ENCODE measurements at places on chromosomes 11 and 22. TPM values are rescaled to one million over a fixed set of nuclear protein-coding genes. Genes with fewer than 3 reads are reported as not detected.

MMP27 gene
- not detected for total RNA-seq

GRIA4 gene
- total RNA-seq = 0.10 TPM

APOA5 gene
- total RNA-seq = not detected

GVQW3 gene
- 3.0 TPM for total RNA-seq

LGR4 gene
- 28.0 TPM for total RNA-seq

DDI1 gene
- not detected for total RNA-seq

OR2D2 gene
- total RNA-seq = not detected

TMPRSS4 gene
- not detected for total RNA-seq

DRD4 gene
- total RNA-seq = not detected

DNA sequence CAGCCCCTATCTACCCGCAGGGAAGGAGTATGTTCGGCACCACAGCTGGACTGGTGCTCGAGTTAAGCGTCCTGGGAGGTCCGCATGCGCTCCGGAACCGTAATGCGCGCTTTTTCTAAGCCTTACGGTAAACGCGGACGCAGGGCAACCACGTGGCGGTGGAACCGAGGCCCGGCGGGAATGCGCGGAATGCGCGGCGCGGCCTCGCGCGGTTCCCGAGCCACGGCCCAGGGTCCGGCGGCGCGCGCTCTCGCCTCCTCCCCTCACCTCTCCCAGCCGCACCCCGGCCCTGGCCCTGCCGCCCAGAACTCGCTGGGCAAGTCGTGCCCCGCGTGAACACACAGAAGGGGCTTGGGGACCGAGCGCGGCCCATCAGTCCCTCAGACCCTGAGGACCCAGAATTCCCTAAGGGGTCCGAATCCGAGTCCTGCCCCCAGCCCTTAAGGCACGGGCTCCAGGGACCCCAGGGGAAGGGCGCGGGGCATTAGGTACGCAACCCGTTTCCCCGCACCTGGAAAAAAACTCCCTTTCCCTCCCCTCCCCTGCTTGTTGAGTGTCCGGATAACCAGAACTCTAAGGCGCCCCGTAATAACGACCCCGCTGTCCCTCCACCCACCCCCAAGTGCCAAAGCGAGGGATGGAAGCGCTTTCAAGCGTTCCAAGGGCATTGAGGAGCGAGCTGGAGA, 4.3 kb upstream of the CCND1 start:
- DNase-seq = peak; percentile 72

- peak; percentile 91 for DNase-seq
These were observed 28.5 kb downstream of the MAML2 start for GRCh38 chr11:96314326-96315020.

DNA sequence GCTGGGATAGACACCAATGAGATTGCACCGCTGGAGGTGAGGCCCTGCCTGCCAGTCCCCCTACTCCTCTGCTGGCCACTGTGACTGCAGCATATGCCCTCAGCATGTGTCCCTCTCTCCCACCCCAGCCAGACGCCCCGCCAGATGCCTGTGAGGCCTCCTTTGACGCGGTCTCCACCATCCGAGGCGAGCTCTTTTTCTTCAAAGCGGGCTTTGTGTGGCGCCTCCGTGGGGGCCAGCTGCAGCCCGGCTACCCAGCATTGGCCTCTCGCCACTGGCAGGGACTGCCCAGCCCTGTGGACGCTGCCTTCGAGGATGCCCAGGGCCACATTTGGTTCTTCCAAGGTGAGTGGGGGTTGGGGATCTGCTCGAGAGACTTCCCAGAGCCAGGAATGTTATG, 5.7 kb upstream of the SMARCB1 start:
- DNase-seq = no peak

GRCh38 chr11:59990421-59990820, 26.6 kb upstream of the OOSP4B start:
- DNase-seq = no peak

GRCh38 chr11:68146010-68146540, 24.9 kb upstream of the CHKA start:
- peak; percentile 80 for DNase-seq

DNA sequence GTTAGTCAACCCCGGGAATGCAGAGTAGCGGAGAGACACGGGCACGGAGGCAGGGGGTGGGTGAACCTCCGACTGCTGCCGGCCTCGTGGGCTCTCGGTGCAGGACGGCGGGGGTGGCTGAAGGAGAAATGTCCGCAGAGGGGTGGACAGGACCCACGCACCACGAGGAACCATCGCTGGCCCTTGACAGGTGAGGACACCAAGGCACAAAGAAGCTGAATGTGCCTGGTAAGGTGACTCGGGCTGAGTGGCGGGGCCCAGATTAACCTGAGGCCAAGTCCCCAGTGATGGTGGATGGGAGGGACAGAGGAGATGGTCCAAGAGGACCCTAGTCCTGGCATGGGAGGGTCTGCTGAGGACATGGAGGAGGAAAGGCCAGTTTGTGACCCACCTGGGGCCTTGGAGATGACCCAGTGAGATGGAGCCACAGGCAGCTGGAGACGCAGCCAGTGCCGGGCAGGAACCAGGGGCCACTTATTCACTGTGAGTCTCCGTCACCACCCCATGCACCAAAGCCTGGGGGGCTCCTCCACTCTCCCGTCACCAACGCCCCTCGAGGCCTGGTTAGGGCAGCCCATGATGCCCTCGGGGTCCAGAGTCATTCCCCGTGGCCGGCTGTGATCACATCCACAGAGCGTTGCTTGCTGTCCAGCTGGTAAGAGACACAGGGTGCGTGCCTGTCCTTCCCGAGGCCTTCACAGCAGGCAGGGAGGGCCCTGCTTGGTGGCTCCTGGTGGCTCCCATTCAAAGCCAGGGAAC, 64.2 kb downstream of the CELSR1 start:
- no peak for DNase-seq

DNA sequence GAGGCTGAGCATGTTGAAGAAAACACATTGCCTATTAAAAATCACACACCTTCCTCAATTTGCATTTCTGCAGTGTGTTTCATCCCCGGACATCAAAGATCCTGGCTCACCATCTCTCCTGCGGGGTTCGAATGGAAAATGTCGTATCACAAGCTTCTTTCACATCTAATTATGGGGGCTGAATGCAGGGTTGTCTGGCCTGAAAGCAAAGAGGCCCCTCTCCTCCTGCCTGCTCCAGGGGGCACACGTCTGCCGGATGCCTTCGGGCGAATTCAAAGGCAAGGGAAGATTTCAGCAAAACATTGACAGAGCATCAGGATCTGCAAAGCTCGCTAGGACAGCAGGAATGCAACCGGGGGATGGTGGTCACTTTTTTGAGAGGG, 1447.7 kb downstream of the TBC1D22A start:
- no peak for DNase-seq

- no peak for DNase-seq
These were observed 1.2 kb downstream of the ELFN2 start for GRCh38 chr22:37425800-37426705.

DNA sequence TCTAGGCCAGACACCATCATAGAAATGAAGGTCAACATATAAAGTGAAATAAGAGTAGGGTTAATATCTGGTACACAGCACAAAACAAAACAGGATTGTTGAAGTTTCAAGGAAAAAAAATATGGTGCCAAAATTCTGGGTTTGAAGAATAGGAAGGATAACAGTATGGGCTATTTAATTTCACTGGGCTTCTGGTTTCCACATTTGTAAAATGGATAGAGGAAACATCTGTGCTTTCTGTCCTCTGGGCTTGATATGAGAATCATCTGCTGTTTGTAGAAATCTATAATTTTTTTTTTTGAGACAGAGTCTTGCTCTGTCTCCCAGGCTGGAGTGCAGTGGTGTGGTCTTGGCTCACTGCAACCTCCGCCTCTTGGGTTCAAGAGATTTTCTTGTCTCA, 13.8 kb upstream of the OR10V1 start:
- DNase-seq = no peak

Measured in M059J (cell line).